Cortex of kidney (tissue), 1 donor: ENCODE measurements at places on chromosomes 7 and 10.

DNA sequence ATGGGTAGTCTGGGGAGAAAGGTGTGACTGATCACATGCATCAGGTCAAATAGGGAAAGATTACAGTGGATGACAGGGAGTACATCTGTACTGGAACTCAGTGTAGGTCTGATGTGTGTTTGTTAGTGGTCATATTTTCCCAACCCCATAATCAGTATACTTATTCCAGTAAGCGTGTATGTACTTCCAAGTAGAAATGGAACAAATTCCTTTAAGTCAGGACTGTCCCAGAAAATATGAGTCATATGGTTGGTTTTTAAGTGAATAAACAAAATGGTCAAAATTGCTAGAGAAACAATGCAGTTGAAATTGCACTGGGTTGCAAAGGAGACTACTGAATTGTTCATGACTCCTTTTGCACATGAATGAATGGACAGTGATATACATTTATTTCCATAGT lies 118.8 kb upstream of the MYO3A start:
- DNase-seq = no peak

DNA sequence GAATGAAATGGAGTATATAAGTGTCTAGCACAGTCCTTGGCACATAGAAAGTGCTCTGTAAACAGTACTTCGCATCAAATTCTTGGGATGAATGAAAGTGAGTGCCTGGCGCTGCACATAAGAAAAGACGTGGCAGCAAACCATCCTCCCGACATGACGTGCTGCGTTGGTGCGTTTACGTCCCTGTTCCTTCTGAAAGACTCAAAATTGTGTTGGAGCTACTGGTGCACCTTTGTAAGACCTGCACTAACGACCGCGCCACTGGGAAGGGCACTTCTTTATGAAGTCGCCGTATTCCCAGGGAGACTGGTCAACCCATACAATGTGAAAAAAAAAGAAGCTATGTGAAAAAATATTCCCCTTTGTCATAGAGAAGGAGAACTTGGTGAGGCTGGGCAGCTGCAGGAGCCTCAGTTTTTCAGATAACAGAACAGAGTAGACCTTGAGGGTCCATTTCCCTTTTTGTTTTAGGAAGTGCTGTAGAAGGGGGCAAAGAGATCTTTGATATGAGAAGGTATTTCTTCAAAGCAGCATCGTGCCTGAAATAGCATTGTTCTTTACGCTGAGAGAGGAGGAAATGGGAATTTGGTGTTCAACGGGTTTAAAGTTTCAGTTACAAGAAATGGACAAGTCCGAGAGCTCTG lies 91.7 kb downstream of the PTPRE start:
- no peak for DNase-seq

DNA sequence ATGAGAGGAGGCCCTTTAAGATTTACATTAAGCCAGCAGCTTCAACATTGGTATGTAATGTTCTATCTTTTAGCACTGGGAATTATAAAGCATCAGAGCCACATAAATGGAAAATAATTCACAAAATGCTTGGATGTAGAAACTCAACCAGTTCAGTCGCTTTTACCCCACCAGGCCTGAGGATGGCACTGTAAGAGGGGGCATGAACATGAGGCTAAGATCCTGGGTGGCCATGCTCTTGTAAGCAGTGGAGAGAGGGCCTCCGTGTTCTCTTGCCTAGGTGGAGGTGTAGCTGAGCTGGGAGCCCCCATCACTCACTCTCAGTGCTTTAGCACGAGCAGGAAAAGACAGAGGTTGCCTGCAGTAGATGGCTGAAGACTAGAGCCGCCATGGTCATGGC lies 238.8 kb downstream of the FANK1 start:
- DNase-seq = no peak

DNA sequence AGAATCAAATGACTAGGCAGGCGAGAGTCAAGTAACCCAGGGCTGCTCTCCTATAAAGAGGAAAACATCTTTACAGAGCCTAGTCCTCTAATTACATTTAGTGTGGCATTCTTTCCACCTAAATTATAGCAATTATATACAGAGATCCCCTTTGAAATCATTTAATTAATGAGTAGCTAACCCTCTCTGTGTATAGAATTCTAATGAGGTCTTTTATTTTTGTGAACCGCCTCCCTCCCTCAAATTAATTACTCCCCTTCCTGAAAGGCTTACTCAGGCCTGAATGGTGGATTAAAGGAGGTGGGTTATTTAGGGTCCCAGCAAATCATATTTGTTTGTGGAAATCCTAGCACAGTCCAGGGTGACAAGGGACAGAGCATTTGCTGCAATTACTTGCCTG lies 551.8 kb downstream of the SORCS3 start:
- DNase-seq = no peak

DNA sequence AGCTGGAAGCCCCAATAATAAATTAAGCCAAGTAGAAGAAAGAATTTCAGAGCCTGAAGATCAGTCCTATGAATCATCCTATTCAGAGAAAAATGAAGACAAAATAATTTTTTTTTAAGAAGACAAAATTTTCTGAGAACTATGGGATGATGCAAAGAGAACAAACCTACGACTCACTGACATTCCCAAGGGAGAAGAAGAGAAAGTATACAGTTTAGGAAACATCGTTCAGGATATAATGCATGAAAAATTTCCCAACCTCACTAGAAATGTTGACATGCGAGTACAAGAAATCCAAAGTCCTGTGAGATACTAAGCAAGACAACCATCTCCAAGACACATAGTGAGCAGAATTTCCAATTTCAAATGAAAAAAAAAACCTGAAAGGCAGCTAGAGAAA lies 150.5 kb downstream of the THSD7A start:
- DNase-seq = no peak

DNA sequence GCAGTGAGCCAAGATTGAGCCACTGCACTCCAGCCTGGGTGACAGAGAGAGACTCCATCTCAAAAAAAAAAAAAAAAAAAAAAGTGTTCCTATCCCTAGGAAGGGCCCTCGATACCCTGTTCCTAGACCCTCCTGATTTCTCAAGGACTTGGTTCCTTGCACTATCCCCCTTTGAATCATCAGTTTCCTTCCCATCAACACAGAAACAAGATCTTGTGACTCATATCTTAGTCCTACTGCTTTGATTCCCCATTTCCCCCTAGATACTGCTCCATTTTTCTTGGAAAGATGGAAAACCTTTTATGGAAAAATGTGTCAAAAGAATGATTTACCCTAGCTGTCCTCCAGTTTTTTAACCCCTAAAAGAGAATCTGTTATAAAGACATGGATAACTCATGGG lies 1.7 kb upstream of the ZNF862 start:
- no peak for DNase-seq

GRCh38 chr10:92238586-92239098 lies 52.2 kb downstream of the CPEB3 start:
- no peak for DNase-seq

- no peak for DNase-seq
These were observed 23.6 kb upstream of the PFKP start for GRCh38 chr10:3043512-3044368.

DNA sequence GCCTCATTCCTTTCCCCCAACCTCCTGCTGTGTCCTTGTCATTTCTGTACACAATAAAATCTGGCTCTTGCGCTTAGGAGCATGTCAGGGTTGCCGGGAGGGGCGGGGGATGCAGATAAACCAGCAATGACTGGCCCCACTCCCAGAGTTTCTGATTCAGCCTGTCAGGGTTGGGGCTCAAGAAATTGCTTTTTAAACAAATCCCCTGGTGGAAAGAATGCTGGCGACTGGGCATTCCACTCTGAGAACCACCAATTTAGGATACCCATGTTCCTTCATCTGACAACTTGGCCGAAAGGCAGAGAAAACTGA lies 376.4 kb downstream of the TCERG1L start:
- no peak for DNase-seq

- no peak for DNase-seq
These were observed 2.3 kb downstream of the FBXO24 start for GRCh38 chr7:100588438-100588837.

DNA sequence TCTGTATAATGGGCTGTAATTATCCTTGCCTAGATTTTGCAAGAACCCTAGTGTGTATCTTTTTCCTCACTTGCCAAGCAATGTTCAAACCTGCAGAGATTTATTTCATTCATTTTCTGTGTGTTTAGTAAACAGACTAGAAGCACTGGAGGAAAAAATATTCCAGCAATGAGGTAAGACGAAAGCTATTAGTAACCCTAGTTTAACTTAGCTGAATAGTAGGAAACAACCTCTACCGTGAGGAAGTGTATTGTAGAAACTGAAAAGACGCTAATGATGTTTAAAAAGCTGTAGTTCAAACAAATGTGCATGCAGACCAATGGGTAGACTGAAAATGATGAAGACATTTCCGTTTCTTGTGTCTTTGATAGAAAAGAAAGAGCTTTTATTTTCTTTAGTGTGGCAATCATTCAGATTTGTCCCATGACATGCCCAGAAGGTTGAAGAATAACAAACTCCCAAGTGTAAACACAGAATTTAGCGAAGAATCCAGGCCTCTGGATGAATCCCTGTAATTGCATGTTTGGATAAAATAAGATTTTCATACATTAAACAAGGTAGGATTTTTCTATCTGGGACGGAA lies 20.7 kb downstream of the CAV1 start:
- DNase-seq = no peak

DNA sequence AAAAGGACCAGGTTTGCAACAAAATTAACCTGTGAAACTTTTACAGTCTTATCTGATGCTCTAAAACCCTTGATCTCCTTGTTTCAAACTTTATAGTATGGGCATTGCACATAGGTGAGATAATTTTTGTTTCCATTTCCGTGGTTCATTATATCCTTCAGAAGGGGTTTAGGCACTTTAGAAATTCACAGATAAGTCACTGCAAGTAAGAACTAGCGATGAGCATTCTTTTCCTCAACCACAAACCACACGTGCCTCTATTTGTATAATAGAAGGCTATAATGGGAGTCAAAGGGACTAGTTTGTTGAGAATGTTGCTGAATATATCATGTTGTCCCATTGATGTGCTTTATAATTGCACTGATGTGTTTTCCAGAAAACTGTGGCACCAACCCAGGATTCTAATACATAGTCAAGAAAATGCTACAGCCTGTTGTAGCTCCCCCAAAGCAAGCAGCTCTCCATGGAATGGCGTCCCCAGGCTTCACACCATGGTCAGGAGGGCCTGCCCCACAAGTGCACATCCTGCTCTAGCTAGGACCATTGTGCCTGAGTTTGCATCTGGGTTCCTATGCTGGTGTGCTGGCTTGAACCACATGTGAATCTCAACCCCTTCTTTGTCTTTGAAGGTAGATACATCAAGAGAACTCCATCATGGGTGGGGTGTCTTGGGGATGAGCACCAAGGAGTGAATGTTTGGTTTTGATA lies 14.0 kb upstream of the ATXN7L1 start:
- DNase-seq = no peak

GRCh38 chr10:116787053-116787659 lies 44.8 kb upstream of the HSPA12A start:
- no peak for DNase-seq

GRCh38 chr7:45242698-45243097 lies 85.1 kb downstream of the RAMP3 start:
- no peak for DNase-seq

GRCh38 chr7:151481650-151482505 lies 37.8 kb downstream of the RHEB start:
- DNase-seq = no peak

DNA sequence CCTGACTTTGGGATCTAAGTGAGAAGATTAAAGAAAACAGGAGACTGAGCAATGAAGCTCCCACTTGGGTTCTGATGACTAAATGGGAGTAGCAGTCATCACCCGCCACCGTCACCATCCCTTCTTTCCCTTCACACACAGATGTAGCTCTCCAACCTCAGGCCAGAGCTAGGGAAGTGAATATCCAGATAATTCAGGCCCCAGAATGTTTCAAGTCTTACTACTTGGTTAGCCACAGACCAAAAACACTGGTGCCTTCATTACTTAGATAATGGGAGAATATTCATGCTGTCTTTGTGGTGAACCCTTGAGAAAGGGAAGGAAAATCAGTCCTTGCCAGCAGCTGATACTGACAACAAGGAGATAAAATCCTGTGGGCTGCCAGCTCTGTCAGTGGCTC lies 100.7 kb downstream of the OSBPL3 start:
- DNase-seq = no peak

DNA sequence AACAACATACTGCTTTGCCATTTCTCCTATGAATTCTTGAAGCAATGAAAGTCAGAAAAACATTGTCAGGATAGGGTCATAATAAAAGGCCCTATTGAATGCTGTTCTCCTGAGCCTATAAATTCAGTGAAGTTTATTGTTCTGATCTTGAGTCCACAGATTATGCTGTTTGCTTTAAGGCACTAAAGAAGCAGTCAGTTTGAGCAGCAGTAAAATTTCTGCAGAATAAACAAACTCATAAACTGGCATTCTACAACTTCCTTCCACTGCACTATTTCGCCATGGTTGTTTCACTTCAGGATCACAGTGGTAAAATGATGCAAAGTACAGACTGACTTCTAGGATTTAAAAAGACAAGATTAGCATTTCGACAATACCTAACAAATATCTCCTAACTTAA lies 503.2 kb downstream of the SH2D4B start:
- DNase-seq = no peak

DNA sequence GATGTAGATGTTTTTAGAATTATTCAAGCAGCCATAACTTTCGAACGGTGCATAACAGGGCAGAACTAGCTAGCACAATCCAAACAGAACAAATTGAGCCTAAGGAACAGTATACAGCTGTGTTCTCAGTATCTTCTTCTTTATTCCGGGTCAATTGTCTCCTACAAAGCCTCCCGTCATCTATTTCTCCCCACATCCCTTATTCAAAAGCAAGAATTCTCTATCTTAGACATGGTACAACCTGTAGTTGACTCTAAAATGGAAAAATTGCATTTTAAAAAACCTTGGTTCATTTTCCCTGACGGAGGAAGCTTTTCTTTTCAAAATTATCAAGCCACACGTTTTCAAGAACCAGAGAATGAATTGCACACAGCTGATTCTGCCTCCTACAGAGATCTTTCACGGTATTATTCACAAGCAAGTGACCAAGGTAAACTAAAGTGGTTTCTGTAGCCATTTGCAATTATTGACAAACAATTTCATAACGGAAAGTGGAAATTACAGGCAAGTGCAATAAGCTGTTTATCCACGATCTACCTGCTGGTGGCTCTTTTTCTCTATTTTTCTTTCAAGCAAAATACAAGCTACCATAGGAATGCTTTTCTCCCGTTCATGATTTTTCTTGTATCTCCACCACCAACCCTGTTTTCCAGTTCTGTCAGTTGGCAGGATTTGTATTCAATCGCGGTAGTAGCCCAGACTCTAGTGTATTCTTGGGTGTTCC lies 2.3 kb downstream of the GRM8 start:
- DNase-seq = no peak
